ENCODE measurements at places on chromosomes 12 and 14.

GRCh38 chr12:66196806-66197205 lies 7.8 kb downstream of the IRAK3 start:
- ATAC-seq = peak; percentile 87

GRCh38 chr12:132806857-132807256 lies 21.8 kb downstream of the GOLGA3 start:
- ATAC-seq = no peak

- ATAC-seq = no peak
These were observed 29.7 kb downstream of the CLEC1A start for GRCh38 chr12:10069099-10069498.

DNA sequence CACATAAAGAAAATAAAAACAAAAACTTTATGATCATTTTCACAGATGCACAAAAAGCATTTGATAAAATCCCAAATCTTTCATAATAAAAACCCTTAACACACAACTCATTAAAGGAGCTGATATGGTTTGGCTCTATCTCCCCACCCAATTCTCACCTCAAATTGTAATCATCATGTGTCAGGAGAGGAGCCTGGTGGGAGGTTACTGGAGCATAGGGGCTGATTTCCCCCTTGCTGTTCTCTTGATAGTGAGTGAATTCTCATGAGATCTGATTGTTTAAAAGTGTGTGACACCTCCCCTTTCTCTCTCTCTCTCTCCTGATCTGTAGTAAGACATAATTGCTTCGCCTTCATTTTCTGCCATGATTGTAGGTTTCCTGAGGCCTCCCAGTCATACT lies 790.7 kb downstream of the C12orf50 start:
- no peak for ATAC-seq

GRCh38 chr12:42325326-42325652 lies 605 bp downstream of the ZCRB1 start:
- no peak for ATAC-seq

DNA sequence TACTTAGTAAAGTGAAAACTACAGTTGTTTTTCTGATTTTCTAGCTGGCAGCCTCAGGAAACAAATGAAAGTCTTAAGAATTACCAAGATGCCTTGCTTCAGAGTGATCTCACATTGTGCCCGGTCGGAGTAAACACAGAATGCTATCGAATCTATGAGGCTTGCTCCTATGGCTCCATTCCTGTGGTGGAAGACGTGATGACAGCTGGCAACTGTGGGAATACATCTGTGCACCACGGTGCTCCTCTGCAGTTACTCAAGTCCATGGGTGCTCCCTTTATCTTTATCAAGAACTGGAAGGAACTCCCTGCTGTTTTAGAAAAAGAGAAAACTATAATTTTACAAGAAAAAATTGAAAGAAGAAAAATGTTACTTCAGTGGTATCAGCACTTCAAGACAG lies 28.9 kb downstream of the RXYLT1 start:
- ATAC-seq = no peak
